ENCODE measurements at places on chromosomes 5 and 9.

DNA sequence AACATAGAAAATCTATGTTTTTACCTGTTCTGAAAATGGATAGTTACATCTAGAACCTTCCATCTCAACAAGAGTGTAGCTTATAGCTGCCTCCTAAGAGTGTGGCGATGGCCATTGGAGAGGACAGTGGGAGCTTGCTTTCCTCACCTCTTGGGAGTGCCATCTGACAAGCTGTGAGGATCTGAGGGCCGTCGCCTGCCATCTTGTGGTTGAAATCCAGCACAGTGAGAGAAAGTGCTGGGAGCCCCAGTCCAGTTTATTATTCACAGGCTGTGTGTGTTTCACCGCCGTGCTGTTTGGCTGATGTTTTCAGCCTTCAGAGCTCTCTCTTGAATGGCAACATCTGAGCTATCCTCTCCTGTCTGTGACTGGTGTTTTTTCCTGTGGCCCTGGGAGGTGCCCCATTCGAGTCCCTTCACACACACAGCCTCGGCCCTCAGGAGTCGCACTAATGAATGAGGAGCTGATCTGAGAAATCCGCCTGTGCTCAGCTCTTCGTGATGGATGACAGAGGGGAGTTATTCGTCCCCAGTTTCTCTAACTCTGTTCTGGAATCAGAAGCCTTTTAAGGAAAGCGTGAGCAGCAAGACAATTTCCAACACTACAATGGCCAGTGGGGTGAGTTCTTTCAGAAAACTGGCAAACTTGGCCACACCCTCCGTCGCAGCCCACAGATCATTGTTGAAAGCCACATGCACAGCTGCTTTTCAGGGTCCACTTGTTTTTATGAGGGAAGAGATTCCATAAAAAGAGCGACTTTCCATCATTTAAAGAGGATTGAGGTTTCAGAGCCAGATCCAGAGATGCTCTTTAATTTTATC, 170.3 kb downstream of the PDZD2 start:
- no peak for DNase-seq

GRCh38 chr5:54944364-54944763, 41.0 kb downstream of the ESM1 start:
- no peak for DNase-seq

GRCh38 chr9:88391921-88392320, 3.7 kb downstream of the SPIN1 start:
- no peak for DNase-seq

GRCh38 chr5:72325566-72326305, 5.6 kb downstream of the PTCD2 start:
- DNase-seq, result no peak

DNA sequence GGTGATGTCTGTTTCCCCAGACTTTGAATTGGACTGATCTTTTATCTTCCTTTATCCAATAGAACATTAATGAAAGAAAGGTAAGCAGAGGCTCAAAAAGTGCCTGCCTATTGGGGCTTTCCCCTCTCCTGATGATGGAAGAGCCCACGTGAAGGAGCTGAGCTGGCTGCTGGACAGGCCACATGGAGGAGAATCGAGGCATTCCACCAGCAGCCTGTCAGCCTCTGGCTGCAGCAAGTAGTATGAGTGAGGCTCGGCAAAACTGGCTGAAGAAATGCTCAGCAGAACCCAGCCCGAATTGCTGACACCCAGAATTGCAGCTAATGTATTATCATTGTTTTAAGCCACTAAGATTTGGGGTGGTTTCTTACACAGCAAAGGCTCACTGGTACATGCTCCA, 66.5 kb upstream of the STC2 start:
- DNase-seq, result no peak

DNA sequence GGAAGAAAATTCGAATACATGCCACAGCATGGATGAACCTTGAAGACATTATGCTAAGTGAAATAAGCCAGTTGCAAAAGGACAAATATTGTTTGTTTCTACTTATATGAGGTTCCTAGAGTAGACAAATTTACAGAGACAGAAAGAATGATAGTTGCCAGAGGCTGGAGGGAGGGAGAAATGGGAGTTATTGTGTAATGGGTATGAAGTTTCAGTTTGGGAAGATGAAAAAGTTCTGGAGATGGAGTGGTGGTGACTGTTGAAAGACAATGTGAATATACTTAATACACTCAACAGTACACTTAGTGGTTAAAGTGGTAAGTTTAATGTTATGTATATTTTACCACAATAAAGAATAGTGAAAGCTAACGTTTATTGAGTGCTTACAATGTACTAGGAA, 99.6 kb upstream of the SLC44A1 start:
- no peak for DNase-seq

DNA sequence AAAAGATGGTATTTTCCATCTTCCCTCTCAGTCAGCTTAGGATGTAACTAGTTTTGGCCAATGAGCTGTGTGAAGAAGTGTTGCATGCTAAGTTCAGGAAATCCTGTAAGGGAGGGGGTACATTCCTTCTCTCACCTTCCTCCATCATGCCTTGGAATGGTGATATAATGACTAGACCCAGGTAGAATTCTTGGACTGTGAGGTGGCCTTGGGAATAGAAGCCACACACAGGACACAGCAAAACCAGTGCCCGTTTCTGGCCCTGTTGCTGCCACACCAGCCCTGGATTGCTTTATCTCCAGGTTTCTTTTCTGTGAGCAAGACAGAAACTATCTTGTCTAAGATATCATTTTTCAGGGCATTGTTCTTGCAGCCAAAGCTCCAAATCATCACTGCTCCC, 10.5 kb upstream of the ZNF354A start:
- no peak for DNase-seq

DNA sequence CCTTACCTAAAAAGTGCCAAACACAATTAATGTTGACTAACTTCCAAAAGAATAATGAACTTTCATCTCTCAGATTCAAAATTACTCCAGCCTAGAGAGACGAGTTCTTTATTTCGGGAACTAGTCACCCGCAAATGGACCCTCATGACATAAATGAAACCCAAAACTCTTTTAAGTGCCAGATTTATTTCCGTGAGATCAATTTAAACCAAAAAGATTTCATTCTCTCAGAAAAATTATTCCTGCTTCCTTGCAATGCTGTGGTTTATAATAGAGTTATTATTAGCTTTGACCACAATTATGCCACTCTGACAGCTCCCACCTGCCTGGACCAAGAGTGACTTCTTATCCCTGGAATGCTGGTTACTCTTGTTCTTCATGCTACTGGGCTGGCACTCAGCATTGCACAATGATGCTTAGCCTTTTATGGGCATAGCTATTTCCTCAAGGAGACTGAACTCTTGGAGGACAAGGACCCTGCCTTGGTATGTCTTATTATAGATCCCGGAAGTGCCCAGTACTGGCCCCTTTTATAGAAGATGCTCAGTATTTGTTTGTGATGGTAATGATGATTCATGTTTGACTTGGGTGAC, 183.5 kb downstream of the SNX18 start:
- DNase-seq, result peak; percentile 77
